ENCODE measurements at places on chromosomes 16 and 17.

DNA sequence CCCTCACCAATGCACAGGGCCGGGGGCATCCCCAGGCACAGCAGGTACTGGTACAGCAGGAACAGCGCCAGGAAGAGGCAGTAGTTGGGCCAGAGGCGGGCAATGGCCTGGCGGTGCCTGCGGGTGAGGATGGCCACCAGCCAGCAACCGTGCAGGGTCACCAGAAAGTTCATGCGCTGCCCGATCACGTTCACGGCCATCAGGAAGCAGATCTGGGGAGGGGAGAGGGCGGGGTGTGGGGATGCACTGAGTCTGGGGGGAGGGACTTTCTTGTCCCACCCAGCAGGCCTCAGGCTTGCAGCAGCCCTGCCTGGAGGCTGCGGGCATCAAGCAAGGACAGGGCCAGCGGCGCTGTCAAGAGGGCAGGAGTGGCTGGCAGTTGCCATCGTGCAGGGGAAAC, 25.4 kb downstream of the CTU2 start:
- no peak for DNase-seq

- no peak for DNase-seq
Measured at GRCh38 chr16:27474921-27475320, 72.9 kb downstream of the IL21R start.

GRCh38 chr17:63276821-63277220, 169.3 kb downstream of the CYB561 start:
- no peak for DNase-seq

DNA sequence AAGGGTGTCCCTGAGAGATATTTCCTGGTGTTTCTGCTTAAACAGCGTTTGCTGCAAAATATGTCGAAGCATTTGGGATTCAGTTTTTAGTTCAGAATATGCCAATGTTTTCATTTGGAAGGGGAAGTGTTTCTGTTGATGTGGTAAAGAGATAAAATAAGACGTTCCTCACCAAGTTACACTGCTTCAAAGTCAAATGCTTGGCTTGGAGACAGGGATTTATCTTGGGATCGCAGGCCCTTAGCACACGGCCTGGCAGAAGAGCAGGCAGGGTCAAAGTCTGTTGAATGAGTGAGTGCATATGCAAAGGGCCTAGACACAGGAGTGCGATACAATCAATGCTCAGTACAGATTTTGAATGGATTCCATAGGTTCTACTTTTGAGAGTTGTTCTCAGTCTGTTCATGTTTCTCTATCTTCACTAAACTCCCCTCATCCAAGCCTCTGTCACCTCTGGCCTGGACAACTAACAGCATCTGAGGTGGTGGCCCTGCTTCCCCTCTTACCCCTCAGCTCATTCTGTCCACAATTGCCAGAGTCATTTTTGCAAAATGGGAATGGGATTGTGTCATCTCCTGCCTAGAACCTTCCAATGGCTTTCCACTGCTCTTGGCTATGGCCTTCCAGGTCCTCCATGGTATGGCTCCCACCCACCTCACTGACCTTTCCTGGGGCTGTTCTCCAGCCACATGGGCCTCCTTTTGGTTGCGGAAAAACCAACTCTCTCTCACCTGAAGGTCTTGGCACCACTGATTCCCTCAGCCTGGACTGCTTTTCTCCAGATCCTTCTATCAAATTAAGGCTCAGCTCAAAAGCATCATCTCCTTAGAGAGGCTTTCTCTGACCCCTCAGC, 3.2 kb downstream of the DEXI start:
- DNase-seq, result no peak

DNA sequence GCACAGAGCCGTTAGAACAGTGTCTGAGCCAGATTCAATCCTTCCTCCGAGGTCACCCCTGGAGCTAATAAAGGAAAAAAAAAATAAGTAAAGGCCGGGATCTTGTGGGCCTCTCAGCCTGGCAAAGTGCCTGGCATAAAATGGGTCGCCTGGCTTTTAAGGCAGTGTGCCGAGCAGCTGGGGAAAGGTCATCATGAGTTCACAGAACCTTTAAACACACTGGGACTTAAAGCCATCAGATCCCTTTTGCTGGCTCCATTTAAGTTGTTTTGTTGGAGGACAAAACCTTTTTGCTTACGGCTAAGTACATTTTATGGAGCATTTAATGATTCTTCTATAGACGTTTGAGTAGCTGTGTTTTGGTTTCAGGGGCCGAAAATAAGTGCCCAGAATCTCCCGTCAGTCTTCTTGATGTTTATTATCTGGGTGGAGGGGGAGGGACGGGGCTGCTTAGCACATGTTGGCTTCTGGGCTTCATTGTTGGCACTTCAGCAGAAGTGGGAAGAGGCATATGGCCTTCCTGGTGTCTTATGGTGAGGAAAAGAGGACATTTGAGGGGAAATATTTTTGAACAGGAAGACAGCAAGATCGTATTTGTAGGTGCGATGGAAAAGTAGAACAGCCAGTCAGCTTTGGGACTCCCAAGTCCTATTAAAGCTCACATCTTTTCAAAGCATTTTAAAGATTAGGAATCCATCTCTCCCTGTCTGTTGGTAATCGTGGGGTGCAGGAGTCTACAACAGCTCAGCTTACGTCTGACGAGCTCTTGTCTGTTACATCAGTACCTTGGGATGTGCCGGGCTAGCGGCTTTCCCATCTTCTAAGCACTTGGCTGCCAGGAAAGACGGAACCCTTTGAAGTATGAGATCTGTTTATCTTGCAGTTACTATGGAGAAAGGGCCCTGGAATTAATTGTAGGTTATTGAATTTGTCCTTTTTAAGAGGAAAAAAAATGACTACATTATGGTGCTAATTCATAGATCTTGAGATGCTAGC, 31.1 kb downstream of the RBFOX1 start:
- peak; percentile 8 for DNase-seq

- DNase-seq, result no peak
Measured at GRCh38 chr16:82881516-82881915, 254.7 kb downstream of the CDH13 start.

GRCh38 chr16:4697848-4698291, 4.5 kb downstream of the NUDT16L1 start:
- DNase-seq, result no peak

DNA sequence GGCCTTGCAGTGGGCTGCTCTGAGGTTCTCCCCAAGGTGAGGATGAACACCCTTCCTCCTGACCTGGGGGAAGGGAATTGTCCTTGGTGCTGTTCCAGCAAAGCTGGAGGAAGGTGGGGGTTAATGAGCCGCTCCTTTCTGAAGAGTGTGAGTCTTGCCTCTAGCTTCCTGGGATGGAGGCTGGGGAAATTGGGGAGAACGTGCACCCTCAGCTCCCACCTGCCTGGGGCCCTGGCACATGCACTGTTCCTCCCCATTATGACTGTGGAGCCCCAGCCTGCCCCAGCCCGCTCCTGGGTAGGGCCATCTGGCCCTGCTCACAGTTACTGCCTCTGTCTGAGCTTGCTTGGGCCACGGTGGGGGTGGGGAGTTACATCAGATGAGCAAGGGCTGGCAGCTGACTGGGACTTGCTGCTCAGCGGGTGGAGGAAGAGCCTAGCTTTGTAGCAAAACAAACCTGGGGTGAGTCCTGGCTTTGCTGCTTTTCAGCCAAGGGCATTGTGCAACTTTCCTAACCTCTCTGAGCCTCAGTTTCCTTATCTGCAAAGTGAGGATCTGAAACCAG, 11.1 kb downstream of the TNS4 start:
- peak; percentile 62 for DNase-seq

- DNase-seq, result no peak
Measured at GRCh38 chr17:1953831-1954230, 71.3 kb downstream of the RTN4RL1 start.

DNA sequence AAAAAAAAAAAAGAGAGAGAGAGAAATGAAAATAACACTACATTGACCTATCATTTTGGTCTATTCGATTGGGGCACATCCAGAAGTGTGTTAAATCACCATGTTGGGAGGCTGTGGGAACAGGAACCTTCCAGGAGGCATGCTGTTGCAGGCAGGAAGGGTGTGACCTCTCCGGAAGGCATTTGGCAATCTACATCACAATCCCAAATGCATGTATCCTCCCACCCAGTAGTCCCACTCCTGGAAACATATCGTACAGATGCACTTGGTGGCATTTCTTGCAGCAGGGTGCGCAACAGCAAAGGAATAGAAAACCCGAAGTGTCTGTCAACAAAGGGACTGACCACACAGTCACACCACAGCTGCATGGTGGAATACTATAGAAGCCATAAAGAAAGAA, 7.9 kb downstream of the PLLP start:
- no peak for DNase-seq

DNA sequence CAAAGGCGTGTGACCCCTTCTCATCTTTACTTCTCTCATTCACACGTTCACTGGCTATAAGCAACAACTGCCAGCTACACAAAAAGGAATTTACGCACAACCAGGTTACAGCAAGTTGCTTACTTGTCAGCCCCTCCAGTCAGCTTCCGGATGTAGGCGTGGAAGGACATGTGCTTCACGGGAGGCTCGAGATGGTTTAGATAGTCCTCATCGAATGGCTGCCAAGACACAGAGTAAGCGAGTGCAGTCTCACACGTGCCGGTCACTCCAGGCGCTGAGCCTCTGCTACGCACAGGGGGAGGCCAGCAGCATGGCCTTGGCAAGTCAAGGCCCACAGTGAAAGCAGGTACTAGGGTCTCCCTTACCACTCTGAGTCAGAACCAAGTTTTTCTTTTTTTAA, 28.3 kb downstream of the NPLOC4 start:
- DNase-seq, result no peak

GRCh38 chr16:84610376-84610775, 7.5 kb downstream of the COTL1 start:
- no peak for DNase-seq

DNA sequence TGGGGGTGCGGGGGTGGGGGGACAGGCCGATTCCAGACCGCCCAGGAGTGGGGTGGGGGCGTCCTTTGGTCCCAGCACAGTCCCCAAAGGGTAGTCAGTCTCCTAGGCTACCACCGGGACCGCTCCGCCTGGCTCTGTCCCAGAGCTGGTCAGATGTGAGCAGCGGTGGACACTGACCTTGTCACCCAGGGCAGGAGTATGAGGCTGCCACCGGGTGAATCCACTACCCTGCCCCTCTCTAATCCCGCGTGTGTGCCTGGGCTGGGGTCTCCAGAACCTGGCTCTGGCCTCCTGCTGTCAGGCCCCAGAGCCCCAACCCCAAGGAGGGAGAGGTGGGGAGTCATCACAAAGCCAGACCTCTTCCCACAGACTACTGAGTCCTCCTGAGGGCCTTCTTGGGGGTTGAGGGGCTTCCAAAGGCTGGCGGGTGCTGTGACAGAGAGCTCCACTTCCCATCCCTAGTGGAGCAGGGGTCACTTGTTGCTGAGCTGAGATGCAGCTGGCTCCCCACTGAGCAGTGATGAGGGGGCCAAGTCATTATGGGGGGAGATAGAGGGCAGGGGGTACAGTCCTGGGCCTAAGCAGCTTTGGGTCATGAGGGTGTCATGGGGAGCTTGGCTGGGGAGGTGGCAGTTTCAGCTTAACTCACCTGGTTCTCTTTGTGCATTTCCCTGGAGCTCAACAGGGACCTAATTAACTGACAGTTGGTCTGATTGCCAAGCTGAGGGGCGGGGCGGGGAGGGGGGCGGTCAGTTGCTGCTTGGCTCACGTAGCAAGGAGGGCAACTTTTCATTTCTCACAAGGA, 1.2 kb downstream of the PPP1R1B start:
- no peak for DNase-seq

GRCh38 chr17:82793974-82794630, 42.2 kb downstream of the TBCD start:
- DNase-seq, result no peak

GRCh38 chr17:44308320-44308818, at the start of gene RUNDC3A:
Gene RUNDC3A, plus strand, starts transcription at chr17:44308601. Its CDS starts 232 bp downstream, at chr17:44308833.
- DNase-seq, result peak; percentile 89

- DNase-seq, result no peak
Measured at GRCh38 chr17:67711916-67712315, 5.8 kb upstream of the NOL11 start.

- no peak for DNase-seq
Measured at GRCh38 chr16:8044796-8045195, 545.5 kb downstream of the TMEM114 start.

GRCh38 chr17:40122136-40122998, 596 bp downstream of the MSL1 start:
- DNase-seq, result no peak

GRCh38 chr17:80248894-80249710, 11.6 kb upstream of the RNF213 start:
- DNase-seq, result no peak

DNA sequence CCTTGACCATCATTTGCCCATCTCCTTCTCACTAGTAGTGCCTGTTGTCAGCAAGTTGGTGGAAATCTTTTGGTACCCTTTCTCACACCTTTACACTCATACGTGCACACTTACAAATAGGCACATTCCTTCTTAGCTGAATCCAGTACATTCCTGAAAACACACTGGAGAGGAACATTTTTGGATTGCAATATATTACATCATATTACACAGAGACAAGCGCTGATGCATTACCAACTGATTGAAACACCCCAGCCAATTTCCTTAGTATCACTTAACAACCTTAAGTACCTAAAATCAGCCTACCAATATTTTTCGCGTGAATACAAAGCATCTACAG, 64.1 kb downstream of the PLCG2 start:
- DNase-seq, result no peak

- no peak for DNase-seq
Measured at GRCh38 chr16:72532906-72533410, 361.0 kb upstream of the PMFBP1 start.

DNA sequence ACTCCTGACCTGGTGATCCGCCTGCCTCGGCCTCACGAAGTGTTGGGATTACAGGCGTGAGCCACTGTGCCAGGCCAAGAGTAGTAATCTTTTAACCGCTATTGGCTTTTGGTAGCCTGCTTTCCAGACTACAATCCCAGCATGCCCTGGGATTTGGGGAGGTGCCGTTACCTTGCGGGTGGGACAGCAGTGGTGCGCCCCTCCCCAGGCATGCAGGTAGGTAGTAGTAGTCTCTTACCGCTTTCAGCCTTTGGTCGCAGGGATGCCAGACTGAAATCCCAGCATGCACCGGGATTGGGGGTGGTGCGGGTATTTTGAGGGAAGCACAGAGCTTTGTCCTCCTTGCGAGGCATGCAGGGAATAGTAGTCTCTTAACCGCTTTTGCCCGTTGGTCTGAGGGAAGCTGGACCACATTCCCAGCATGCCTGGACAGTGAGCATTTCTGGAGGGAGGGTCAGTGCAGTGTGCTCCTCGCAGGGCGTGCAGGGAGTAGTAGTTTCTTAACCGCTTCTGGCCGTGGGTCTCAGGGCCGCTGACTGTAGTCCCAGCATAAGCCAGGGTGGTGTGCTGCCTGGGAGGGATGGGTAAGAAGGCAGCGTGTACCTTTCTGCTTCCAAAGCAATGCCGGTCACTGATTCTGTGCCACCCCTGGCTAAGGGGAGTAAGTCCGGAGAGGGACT, 1686.8 kb downstream of the TP53TG3F start:
- no peak for DNase-seq
